Airway epithelial cell (primary cell): ENCODE measurements at places on chromosomes 13 and 19. TPM values are rescaled to one million over a fixed set of nuclear protein-coding genes. Genes with fewer than 3 reads are reported as not detected.

FCER2 gene
- total RNA-seq: not detected in 2 replicates

C19orf85 gene
- total RNA-seq: not detected in 2 replicates

KIR2DL4 gene
- total RNA-seq: not detected in 2 replicates

ZNF492 gene
- 0.33 and 0.35 TPM in 2 replicates for total RNA-seq

LATS2 gene
- 6.9 and 9.1 TPM in 2 replicates for total RNA-seq

GIPC3 gene
- not detected in 2 replicates for total RNA-seq

VSTM1 gene
- not detected in 2 replicates for total RNA-seq

FAM216B gene
- not detected in 2 replicates for total RNA-seq

ZNF575 gene
- total RNA-seq: 0.28 TPM in 1 of 2 replicates, not detected in the other

ZNF442 gene
- 0.37 and 0.56 TPM in 2 replicates for total RNA-seq

PSG3 gene
- total RNA-seq: not detected in 2 replicates

JAK3 gene
- total RNA-seq: 0.70 and 0.85 TPM in 2 replicates

MAP4K1 gene
- 0.09 TPM in 1 of 2 replicates, not detected in the other for total RNA-seq

CABP5 gene
- not detected in 2 replicates for total RNA-seq

LILRA1 gene
- total RNA-seq: not detected in 2 replicates

ZNF724 gene
- total RNA-seq: 5.0 and 6.3 TPM in 2 replicates

SPART gene
- total RNA-seq: 15.6 and 26.4 TPM in 2 replicates

SNRPA gene
- 111 and 151 TPM in 2 replicates for total RNA-seq

CERS1 gene
- 0.56 and 1.4 TPM in 2 replicates for total RNA-seq

TOMM40 gene
- 120 and 125 TPM in 2 replicates for total RNA-seq

KIR3DL2 gene
- not detected in 2 replicates for total RNA-seq

SULT2A1 gene
- total RNA-seq: not detected in 2 replicates

PRX gene
- 1.4 and 1.6 TPM in 2 replicates for total RNA-seq

F7 gene
- total RNA-seq: not detected in 2 replicates

ZNF888 gene
- 2.4 and 4.1 TPM in 2 replicates for total RNA-seq

B3GNT8 gene
- 5.9 and 7.5 TPM in 2 replicates for total RNA-seq

NAPA gene
- 74.3 and 92.5 TPM in 2 replicates for total RNA-seq

SRRM5 gene
- not detected in 2 replicates for total RNA-seq

CBLC gene
- 86.0 and 97.3 TPM in 2 replicates for total RNA-seq

CYP2S1 gene
- total RNA-seq: 24.9 and 26.9 TPM in 2 replicates

PSG2 gene
- not detected in 2 replicates for total RNA-seq

DOCK6 gene
- total RNA-seq: 33.5 and 39.3 TPM in 2 replicates

SHC2 gene
- 0.07 and 0.14 TPM in 2 replicates for total RNA-seq

PGLYRP2 gene
- not detected in 2 replicates for total RNA-seq

RNF113B gene
- not detected in 2 replicates for total RNA-seq

RASIP1 gene
- total RNA-seq: 3.0 and 4.8 TPM in 2 replicates

MAST1 gene
- total RNA-seq: 0.23 and 0.42 TPM in 2 replicates

LIM2 gene
- total RNA-seq: not detected in 2 replicates

SIRT2 gene
- 65.5 and 74.5 TPM in 2 replicates for total RNA-seq

TEAD2 gene
- 29.8 and 32.4 TPM in 2 replicates for total RNA-seq

CACNG6 gene
- total RNA-seq: not detected in 2 replicates

USHBP1 gene
- total RNA-seq: not detected in 2 replicates

ZNF560 gene
- 0.49 TPM in 1 of 2 replicates, not detected in the other for total RNA-seq

LAIR2 gene
- total RNA-seq: not detected in 2 replicates

ZNF440 gene
- 6.2 and 8.7 TPM in 2 replicates for total RNA-seq

TMTC4 gene
- 14.4 and 18.2 TPM in 2 replicates for total RNA-seq

PCDH9 gene
- total RNA-seq: 0.35 and 0.37 TPM in 2 replicates

TMEM161A gene
- 36.8 and 41.5 TPM in 2 replicates for total RNA-seq

ONECUT3 gene
- total RNA-seq: 0.28 TPM in 2 replicates

CHERP gene
- 4.6 and 11.1 TPM in 2 replicates for total RNA-seq

CAPS gene
- total RNA-seq: 7.0 and 12.6 TPM in 2 replicates

MISP3 gene
- total RNA-seq: 2.3 and 2.6 TPM in 2 replicates

GPR12 gene
- total RNA-seq: not detected in 2 replicates
